ENCODE measurements at places on chromosomes 3 and 15.

DNA sequence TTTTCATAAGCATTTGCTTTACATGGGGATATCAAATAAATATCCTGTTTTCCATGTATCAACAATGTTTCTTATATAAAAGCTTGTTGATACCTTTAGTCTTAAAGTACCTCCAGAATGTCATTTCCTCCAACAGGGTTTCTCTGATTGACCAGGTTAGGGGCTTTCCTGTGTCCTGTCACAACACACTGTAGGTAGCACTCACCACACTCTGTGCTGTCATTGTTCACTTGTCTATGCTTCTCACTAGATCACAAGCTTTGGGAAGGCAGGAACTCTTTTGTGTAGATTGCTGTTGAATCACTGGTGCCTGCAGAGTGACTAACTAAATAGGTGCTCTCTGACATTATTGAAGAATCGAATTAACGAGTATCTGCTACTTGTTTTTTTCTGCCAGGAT, 49.8 kb downstream of the USP50 start:
- no peak for DNase-seq

DNA sequence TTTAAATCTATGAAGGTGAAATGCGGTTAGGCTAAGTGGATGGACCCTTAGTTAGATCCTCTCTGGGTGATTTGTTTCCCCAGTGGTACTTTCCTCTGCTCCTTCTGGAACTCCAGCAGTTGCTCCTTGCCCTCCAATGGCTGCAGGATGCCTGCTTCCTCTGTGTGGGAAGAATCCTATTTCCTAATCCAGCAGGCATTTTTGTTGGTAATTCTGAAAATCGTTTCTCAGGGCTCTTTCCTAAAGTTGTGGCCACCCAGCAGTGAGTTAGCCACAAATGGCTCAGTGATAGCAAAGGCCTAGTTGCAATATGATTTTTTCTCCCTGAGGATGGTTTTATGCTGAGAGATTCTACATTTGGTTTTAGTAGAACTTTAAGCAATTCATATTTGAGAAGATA, 332.3 kb upstream of the C2CD4B start:
- no peak for DNase-seq

- DNase-seq: no peak
Observed at GRCh38 chr3:46438831-46439230, 25.9 kb downstream of the LTF start.

GRCh38 chr3:11195721-11196332, 41.5 kb downstream of the HRH1 start:
- DNase-seq: peak; percentile 74

DNA sequence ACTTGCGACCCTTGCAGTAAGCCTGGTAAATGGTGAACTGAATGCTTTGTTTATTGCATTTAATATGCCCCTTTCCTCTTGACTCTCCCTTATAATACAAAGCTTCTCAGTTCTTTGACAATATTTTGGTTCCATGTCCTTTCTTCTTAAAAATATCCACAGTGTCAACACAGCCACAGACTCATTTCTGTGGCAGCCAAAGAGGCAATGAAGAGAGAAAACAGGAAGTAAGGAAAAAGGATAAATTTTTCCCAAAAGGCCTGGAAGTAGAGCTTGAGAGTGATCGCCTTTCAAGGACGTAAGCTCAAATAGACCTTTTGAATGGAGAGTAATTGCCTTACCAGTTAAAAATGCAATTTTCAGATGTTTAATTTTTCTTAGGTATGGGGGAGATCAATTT, 59.4 kb downstream of the PEX5L start:
- no peak for DNase-seq

DNA sequence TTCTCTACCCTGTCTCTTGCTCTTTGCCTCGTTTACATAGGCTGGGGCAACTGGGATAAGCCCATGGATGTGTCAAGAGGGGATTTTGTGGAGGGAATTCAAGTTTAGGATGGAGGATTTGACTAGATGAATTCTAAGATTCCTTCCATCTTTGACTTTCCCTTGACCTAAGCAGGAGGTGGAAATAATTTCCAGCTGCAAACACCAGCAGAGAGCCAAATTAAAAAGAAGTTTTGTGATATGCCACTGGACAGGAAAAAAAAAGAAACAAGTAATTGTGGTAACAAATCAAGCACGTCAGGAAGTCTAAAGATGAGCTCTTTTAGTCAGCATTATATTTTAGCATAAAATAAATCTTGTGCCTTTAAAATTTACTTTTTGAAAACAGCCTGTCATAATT, 49.8 kb downstream of the KCNMB2 start:
- no peak for DNase-seq

DNA sequence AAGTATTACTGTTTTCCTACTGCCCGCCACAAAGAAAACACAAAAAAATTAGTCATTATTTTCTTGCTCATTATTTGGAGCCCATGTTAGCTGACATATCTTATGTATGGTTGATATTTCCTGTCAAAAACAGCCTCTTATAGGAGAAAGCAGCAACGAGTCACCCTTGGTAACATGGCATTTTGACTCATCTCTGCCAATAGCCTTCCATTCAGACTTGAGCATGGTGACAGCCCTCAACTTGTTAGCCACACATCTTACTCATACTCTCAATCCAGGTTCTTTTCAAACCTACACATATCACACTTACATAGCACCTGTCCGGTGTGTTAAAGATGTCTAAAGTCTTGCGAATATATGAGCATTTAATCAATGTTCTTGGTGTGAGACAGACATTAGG, 109.4 kb upstream of the SAMMSON start:
- no peak for DNase-seq

GRCh38 chr15:42332331-42332730, 27.0 kb upstream of the CAPN3 start:
- DNase-seq: no peak

DNA sequence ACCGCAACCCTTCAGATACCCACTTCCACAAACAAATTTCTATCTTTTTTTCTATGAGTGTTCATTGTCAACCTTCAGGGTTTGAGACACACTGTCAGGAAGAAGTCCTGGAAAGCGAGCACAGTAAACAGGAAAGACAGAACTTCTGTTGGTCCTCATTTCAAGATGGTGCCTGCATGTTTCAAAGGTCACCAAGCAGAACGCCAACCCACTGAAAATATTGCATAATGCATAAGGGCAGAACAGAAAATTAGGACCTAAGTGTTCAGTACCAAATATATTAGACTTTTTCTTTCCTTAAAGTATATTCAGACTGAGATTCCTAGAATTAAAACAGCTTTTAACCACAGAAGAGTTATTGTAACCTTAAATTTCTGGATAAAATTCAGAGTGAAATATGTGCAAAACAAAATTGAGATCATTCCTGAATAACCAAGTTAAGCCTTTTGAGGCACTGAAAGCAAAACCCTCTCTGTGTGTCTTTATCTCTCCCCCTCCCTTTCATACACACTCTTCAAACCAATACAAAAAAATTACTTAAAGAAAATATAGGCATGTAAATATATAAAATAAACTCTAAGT, 387.8 kb upstream of the THBS1 start:
- DNase-seq: no peak

DNA sequence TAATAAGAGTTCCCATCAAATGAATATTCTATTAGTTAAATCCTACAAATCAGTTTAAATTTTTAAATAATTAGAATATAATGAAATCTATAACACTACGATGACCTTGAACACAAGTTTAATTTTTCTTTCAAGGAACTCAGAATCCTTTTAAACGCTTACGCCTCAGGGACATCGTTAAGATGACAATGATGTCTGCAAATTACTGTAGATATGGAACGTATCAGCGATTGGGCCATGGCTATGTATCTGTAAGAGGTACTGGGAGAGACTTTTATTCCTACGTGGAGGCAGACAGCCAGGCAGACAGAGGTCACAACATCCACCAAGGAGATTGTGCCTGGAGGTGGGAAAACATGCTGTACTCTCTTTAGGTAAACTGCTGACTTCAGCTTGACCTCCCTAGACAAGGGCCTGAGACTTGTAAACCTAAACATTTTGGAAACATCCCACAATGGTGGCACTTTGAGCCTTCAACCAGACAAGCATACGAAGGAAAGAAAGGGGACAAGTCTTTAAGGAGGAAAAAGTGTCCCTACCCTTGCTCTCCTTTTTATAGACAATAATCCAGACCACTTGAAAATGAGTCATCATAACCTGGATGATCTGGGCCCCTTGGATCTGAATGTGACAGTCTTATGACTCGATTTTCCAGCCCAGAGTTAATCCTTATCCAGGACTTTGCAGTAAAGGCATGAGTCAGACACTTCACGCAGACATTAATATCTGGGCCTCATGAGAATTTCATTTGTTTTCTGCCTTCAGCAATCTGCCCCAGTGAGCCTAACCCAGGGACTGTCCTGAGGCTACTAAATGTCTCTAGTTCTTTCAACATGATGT, 6.8 kb upstream of the LDHAL6B start:
- no peak for DNase-seq

- DNase-seq: peak; percentile 75
Observed at GRCh38 chr3:35908366-35909232, 269.3 kb downstream of the ARPP21 start.

DNA sequence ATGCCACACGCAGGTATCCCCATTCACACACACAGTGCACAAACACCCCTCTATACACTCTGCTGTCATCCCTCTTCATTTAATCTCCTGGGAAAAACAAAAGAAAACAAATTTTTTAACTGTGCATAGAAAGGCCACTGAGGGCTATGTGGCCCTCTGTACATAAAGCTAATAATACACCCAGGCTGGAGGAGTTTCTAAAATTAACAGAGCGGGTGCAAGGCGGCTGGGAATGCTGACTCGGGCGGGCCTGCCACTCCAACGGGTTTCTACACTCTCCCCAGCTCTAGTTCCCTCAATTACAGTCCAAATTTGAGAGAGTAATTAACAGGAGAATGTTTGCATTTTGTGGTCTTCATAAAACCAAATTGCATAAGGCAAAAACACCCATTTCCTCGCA, 23.1 kb downstream of the HCN4 start:
- DNase-seq: no peak

GRCh38 chr15:67433495-67434099, 87.3 kb upstream of the C15orf61 start:
- peak; percentile 68 for DNase-seq

DNA sequence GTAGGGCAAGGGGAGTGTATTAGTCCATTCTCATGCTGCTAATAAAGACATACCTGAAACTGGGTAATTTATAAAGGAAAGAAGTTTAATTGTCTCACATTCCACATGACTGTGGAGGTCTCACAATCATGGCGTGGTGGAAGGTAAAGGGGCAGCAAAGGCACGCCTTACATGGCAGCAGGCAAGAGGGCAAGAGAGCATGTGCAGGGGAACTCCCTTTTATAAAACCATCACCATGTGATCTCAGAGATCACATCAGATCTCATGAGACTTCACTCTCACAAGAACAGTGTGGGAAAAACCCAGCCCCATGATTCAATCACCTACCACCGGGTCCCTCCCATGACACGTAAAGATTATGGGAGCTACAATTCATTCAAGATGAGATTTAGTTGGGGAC, 41.4 kb downstream of the SUMF1 start:
- no peak for DNase-seq

DNA sequence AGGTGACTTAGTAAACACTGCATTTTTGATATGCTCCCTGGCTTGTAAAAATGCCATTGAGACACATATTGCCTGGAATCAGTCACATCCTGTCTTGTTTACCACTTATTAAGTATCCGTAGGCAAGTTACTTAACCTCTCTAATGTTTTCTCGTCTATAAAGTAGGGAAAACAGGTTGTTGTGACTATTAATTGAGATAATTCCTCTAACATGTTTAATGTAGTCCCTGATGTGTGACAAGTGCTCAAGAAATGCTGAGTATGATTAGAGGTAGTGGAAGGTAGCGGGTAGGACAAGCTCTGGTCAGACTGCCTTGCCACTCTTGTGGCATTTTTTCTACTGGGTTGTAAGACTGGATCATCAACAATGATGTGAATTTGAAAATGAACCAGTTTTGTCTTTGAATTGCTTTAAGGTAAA, 54.1 kb downstream of the NFKBIZ start:
- peak; percentile 57 for DNase-seq

DNA sequence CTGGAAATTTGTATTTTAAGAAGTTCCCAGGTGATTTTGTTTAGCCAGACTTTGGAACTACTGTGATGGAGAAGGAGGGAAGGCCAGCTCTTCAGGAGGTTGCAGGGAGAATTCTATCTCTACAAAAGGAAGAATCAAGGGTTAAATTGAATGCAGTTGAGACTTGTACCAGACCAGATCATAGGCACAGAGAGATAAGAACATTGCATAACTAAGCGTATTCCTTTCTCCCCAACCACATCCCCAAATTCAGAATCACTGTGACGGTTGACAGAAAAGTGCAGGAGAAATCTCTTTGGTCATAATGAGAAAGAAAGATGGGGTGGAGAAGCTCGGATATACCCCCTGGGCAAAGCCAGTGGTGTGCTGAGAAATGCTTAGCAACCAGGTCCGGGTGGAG, 7.2 kb downstream of the PLD1 start:
- no peak for DNase-seq

DNA sequence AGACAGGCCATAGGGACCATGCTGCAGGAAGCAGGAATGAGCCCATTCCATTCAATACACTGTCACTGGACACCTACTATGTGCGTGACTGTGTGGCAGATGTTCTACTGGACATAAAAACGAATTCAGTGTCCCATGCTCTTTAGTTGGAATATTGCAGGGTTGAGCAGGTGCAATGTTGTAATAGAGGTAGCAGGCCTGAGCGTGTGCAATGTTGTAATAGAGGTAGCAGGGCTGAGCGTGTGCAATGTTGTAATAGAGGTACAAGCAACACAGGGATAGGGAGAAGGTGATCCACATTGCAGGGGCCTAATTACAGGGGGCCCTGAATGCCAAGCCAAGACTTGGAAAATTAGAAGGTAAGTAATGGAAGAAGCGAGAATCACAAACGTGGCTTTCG, 261.4 kb upstream of the HES1 start:
- no peak for DNase-seq

GRCh38 chr3:100104817-100105413, 9.4 kb downstream of the FILIP1L start:
- no peak for DNase-seq

GRCh38 chr3:52190294-52191074, 7.5 kb upstream of the ALAS1 start:
- peak; percentile 87 for DNase-seq

DNA sequence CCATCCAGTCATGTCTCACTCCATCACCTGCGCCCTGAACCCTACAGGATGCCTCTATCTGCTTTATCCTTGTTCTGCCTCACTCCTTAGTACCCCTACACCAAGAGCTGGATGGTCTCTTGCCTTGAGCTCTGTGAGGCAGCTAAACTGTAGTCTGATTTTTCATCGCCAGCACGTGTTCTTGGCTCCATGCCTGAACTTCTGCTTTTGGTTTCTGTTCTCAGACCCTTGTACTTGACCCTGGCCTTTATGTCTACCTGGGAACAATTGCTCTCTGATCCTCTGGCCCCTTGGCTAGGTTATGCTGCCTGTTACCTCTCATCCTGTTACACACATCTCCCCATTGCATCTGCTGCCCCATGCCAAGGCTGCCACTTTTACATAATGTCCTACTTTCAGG, 318.0 kb upstream of the LMCD1 start:
- no peak for DNase-seq

DNA sequence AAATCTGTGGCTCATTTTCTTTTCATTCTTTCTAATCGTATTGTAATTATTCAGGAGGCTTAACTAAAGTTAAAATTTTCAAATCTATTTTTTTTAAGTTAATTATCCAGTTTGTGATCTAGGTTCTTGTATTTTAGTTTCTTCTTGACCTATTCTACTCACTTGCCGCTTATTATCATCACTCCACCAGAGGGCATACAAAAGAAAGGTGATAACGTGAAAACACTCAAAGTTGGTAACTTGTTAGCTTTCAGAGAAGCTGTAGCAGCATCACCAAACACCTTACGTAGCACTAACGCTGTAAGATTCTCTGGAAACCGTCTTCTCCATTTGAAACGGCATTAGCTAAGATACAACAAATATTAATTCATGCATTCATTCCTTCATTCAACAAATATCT, 4.8 kb downstream of the GNB4 start:
- DNase-seq: peak; percentile 53

GRCh38 chr3:32432711-32433530, 41.3 kb downstream of the CMTM7 start:
- DNase-seq: peak; percentile 28
